Calu3 (cell line): ENCODE measurements at places on chromosomes 4 and X. TPM values are rescaled to one million over a fixed set of nuclear protein-coding genes. Genes with fewer than 3 reads are reported as not detected.

FAM53A gene
- 5.3 and 7.3 TPM in 2 replicates for total RNA-seq

GYG2 gene
- total RNA-seq = 6.9 and 9.0 TPM in 2 replicates

DNA sequence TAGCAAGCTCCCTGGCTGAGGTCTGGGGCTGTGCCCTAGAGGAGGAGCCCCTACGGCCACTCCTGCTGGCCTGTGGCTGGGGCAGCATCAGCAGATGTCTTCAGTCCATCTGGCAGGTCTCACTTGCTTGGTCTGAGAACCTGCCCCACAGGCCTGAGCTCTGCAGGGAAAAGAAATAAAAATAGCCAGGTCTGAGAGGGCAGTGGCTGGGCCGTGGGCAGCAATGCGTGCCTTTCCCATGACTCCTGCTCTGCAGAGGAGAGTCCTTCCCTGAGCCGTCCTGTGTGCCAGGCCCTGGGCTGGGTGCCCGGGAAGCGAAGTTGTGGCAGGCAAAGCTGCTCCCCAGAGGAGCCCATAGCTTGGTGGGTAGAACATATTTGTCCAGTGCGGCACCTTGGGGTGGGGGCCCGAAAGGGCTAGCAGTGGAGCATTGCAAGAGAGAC, 11.3 kb upstream of the KIAA0232 start:
- no peak overlapping the region for H3K4me3 ChIP-seq
- H3K27ac ChIP-seq = no peak overlapping the region
- H3K27me3 ChIP-seq = peaks cover 14% of the 10 kb centered on the region
- peaks cover 23% of the 10 kb centered on the region for H3K4me1 ChIP-seq
- no peaks in the 10 kb centered on the region for H3K36me3 ChIP-seq

USP17L24 gene
- total RNA-seq = not detected in 2 replicates

GAGE12C gene
- total RNA-seq = not detected in 2 replicates

DNA sequence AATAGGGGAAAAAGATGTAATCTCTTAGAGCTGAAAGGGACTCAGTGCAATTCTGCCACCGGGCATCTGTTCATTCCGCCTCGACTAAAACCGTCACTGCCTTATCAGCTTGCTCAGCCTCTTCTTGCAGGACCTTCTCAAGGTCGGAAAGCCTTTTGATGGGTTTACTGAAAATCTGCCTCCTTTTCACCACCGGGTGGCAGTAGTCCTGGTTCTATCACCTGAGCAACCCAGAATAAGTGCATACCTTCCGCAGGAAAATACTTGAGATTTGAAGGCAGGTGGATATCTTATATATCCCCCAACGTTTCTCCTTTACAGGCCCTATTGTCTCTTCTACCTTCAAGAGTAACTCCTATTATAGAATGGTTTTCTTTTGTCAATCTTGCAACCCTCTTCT, 103.4 kb upstream of the PAK3 start:
- no peaks in the 10 kb centered on the region for H3K4me1 ChIP-seq
- H3K4me3 ChIP-seq = no peak overlapping the region
- peaks cover 37% of the 10 kb centered on the region for H3K27me3 ChIP-seq
- H3K27ac ChIP-seq = no peak overlapping the region
- no peaks in the 10 kb centered on the region for H3K36me3 ChIP-seq

DNA sequence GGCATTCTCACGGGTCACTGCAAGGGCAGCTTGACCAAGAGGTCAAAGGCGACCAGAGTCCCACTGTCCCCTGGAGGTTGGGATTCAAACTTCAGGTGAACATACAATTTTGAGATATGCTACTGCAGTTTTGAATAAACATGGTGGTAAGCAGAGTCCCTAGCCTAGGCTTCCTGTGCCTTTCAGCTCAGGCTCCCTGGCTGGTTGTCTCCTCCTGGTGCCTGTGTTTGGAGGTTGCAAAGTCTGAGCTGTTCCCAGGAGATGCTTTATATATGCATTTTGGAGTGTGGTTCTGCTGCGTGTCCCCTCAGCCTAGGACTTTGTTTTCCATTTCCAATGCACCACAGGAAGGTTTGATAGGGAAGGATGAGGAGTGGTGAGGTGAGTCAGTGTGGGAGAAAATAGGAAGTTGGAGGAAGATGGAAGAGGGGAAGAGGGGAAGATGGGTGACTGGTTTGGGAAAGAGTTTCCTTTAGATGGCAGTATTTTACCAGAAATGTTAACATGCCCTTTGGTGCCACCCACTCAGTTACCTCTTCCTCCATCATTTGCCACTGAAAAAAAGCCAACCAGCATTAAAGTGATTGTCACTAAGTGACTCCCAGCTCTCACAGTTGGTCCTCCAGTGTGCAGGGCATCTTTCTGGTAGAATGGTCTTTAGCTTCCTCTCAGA, 211.7 kb upstream of the AGTR2 start:
- no peaks in the 10 kb centered on the region for H3K36me3 ChIP-seq
- H3K27ac ChIP-seq = no peak overlapping the region
- no peak for DNase-seq
- H3K27me3 ChIP-seq = no peaks in the 10 kb centered on the region
- H3K4me1 ChIP-seq = peaks cover 23% of the 10 kb centered on the region

DNA sequence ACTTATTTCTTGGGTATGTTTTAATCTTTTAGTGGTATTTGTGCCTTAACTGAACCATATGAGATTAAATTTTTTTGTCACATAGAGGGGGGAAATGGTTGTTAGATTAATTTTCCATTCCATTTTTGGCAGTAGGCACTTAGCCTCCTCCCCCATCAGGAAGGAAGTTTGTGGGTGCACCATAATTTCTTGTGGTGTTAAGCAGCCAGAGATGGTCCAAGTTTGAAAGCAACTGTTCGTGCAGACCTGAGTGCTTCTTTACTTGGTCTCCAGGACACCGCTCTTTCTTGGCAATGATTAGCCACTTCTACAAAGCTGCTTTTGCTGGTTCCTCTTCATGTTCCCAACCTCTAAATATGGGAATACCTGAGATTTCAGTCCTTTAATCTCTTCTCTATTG, 92.7 kb upstream of the RPL34 start:
- H3K36me3 ChIP-seq = no peaks in the 10 kb centered on the region
- DNase-seq = no peak
- peaks cover 13% of the 10 kb centered on the region for H3K27me3 ChIP-seq
- no peak overlapping the region for H3K27ac ChIP-seq

DNA sequence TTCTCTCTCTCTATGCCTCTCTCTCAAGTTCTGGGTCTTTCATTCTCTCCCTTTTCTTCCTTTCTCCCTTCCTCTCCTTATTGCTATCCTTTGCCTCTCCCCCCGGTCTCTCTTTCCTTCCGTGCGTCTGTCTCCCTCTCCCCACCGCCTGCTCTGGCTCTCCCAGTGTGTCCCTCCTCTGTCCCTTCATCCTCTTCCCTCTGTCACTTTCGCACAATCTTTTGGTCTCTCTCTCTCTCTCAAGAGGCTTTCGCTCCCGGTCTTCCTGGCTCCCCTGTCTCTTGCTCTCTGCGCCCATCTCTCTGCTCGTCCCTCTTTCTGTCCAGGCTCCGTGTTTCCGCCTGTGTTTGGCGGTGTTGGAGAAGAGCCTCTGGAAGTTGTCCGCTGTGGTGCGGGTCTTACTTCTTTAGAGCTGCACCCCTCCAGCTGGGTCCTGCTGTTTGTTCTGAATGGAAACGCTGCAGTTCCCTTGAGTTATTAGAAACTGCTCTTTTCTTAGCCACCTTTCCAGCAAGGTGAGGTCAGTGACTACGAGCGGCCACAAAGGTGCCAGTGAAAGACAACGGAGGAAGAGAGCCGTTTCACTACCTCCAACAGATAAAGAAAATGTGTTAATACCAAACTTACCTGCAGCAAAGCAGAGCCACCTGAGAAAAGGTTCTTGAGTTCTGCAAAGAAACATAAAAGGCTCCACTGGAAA, 1.1 kb downstream of the BMPR1B start:
- peak; percentile 16 for DNase-seq
- H3K4me3 ChIP-seq = peak overlapping the region; percentile 75
- H3K36me3 ChIP-seq = peaks cover 18% of the 10 kb centered on the region
- H3K27me3 ChIP-seq = no peaks in the 10 kb centered on the region
- H3K4me1 ChIP-seq = peaks cover 26% of the 10 kb centered on the region
